ENCODE measurements at places on chromosomes 16 and 17.

GRCh38 chr17:36485805-36486203 lies 677 bp upstream of the ZNHIT3 start:
- no peak for DNase-seq

- DNase-seq, result no peak
Measured at GRCh38 chr17:77636835-77637817, 321.4 kb upstream of the TNRC6C start.

GRCh38 chr16:13437413-13437795 lies 482.6 kb upstream of the ERCC4 start:
- no peak for DNase-seq

DNA sequence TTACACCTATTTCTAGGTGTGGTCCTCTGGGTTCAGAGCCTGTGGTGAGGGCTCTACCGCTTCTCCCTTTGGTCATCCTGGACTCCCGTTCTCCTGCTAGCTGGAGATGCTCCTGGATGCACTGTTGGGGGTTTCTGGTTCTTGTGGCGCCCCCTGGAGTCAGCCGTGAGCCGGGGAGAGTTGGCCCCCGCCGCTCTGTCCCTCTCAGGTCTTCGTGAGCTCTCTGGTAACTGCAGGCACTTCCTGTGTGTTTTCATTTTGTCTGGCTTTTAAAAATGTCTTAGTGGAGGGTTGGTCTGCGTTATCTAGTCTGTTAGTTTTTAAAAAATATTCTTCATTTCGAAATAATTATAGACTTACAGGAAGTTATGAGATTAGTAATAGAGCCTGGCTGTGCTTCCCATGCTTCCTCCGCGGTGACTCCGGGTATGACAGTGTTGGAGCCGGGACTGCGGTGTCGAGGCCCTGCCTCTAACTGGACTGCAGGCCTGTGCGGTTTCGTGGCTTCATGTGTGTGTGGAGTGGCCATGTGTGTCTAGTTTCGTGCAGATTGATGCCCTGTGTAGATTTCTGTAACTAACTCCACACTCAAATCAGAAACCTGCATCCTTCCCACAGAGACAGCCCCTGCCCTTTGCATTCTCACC lies 78.0 kb upstream of the ZNF750 start:
- DNase-seq, result no peak

- DNase-seq, result no peak
Measured at GRCh38 chr16:4369007-4369733, 2.5 kb upstream of the VASN start.

GRCh38 chr16:53219795-53220454 lies 165.1 kb downstream of the CHD9 start:
- DNase-seq, result no peak

DNA sequence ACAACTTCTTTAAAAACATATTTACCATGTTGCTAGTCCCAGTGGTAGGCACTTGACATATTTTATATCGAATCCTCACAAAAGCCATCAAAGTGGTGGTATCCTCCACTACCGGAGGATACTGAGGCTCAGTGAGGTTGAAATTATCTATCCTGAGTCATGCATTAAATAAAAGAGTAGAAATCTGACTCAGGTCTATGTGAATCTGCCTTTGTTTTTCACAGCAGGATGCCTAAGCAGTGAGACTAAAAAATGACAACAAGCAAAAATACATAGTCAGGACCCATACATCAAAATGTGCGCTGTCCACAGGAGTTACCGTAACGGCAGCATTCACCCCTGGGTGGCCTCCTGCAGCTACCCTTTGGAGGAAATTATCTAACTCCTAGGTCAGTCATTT lies 17.7 kb downstream of the BRD7 start:
- no peak for DNase-seq

DNA sequence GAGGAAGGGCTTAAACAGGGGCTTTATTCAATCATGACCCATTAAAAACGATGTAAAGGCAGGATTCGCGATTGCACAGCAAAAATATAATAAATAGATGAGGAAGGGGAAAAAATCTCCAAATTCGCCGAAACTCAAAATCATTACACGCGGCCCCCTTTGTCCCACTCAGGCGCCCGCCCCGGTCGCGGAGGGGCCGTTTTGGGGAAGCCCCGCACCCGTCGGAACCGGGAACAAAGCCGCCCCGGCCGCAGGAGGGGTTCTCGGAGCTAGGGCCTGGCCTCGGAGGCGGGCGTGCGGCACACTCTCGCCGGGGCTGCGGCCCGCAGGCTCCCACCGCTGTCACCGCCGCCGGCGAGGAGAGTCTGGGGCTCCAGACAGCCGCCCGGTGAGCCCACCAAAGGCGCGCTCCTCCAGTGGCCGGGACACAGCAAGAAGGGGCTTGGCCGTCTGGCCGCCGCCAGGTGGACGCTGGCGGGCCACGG lies 521 bp downstream of the C16orf87 start:
- no peak for DNase-seq

GRCh38 chr16:4505356-4506147 lies 29.4 kb downstream of the HMOX2 start:
- no peak for DNase-seq

- no peak for DNase-seq
Measured at GRCh38 chr17:82765371-82765770, 13.5 kb downstream of the TBCD start.

DNA sequence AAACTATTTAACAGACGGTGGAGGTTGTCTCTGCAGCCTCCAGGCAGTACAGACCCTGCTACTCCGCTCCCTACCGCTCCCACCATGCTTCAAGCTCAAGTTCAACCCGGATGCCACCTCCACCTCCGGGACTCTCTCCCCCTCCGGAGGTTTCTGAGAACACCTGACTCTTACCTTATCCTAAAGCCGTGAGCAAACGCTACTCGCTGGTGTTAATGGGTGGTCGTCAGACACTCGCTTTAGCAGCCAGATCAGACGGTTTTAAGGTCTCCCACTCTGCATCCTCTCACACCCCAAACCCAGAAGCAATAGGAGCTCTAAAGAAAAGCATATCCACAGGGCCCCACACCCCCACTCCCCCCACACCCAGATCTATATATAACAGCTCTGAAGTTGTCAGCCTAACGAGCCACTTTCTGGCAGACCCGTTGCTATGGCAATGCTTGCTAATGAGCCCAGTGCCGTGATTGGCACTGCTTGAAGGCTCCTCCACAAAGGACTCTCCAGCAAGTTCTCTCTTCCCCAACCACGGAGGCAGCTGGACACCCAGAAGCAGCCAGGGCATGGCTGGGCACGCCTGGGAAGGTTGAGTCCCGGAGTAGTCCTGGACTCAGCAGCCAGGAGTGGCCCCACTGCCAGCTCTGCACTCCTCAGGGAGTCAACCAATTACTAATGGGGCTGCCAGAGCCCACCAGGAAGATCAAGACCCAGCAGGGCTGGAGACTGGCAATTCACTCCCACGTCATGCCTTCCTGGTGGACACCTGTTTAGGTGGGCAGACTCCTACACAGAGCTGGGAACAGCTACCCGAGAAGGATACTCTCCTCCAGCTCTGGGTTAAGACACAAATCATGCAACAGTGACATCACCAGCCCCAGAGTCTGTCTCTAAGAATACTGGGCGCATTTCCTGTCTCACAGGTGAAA lies 121.2 kb upstream of the RCVRN start:
- no peak for DNase-seq

DNA sequence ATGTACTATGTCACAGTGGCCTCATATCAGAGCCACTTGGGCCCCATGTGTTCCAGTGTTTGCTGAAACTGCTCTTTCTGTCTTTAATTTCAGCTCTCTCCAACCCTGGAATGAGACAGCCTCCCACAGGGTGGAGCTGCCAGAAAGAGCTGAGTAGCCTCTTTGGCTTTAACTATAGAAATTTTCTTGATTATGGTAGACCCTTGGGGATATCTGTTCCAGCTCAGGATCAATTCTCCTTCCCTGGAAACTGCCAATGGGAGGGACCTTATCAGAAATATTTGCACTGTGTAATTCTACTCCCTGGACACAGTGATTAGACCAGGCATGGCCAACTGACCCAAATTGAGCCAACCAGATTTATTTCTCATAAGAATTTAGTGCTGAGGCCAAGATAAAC lies 39.0 kb upstream of the KDM8 start:
- DNase-seq, result no peak

DNA sequence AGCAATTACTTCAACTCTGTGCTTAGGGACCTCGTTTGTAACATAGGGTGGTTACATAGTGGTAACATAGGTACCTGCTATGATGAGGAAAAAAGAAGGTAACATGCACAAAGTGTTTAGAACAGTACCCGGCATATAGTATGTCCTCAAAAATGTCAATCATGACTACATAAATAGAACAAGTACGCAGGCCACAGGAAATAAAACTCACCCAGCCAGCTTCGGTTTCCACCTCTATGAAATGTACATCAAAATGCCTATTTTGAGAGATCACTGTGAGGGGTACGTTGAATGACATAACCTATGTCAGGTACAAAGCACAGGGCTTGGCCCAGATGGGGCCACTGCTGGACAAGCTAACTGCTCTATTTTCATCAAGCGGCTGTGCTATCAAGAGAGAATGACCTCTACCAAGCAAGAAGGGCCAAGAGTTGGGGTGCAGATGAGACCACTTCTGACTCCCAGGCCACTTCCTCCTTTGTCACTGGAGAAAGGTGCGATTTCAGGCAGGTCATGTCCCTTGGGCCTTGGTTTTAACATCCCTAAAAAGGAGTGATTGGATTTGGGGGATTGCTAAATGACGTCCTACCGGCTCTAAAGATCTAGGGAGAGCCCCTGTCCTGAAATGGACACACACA lies 45.4 kb downstream of the WSB1 start:
- no peak for DNase-seq

- DNase-seq, result no peak
Measured at GRCh38 chr17:18025241-18025944, 13.6 kb downstream of the ATPAF2 start.

Measured in NCI-H1048 (cell line).